ENCODE measurements at places on chromosomes 5 and 9.

- no peak for DNase-seq
Measured at GRCh38 chr9:106970219-106970975, 107.4 kb downstream of the ZNF462 start.

GRCh38 chr9:21684831-21685362, 117.5 kb upstream of the MTAP start:
- DNase-seq, result peak; percentile 28

DNA sequence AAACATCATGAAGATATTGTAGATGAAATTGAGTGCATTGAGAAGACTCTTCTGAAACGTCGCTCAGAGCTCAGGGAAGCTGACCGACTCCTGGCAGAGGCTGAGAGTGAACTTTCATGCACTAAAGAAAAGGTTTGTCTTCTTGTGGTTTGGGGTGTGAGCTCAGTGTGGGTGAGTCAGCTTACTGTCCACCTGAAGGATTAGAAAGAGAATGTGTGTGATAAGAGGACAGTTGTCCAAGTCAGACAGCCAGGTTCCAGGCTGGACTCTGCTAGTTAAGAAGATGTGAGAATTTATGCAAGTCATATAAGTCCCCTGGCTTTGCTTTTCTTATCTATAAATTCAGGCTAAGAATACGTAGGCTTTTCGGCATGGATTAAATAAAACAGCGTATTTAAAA, 46.9 kb downstream of the RAB14 start:
- DNase-seq, result no peak

GRCh38 chr5:96763026-96763425, 44.7 kb downstream of the ERAP1 start:
- DNase-seq, result no peak

- DNase-seq, result no peak
Measured at GRCh38 chr5:173786286-173787187, 101.6 kb upstream of the CPEB4 start.

DNA sequence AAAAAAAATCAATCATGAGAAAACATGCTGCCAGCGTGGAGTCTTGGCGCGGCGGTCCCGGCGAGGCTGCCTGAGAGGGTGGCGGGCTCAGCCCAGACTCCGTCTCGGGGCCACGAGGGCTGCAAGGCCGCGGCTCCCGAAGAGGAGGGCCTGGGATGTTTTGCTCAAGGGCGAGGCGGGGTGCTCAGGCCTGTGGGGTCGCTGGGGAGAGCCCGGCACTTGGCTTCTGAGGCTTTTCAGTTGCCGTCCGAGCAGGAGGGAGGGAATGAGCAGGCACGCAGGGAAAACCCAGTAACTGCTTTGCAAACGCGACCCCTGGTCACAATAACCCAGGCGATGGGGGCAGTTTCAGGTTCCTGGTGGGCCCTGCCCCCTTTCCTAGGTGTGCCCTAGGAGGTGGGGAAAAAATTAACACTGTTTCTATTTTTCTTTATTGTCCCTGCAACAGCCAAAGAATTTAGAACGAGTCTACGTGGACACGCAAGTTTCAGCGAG, 3.2 kb upstream of the IRX2 start:
- DNase-seq, result no peak

GRCh38 chr5:95628933-95629332, 9.0 kb downstream of the GPR150 start:
- no peak for DNase-seq

- peak; percentile 73 for DNase-seq
Measured at GRCh38 chr5:160363211-160363610, 7.2 kb downstream of the C1QTNF2 start.

DNA sequence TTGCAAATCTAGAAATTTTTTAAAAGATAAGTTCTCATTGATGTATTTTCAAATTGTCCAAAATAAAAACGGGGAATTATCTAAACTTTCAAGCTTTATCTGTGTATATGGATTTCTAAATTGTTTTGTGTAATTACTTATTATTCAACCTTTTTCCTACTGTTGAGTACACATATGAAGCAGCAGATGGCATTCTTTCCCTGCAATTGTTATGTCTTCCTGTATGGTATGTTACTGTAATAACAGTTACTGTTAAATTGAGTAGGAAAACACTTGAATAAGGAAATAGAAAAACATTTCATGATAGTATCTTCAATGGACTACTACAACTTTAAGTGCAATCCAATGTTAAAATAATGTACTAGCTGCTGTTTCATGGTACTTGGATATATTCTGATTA, 124.8 kb downstream of the RANBP17 start:
- DNase-seq, result no peak

DNA sequence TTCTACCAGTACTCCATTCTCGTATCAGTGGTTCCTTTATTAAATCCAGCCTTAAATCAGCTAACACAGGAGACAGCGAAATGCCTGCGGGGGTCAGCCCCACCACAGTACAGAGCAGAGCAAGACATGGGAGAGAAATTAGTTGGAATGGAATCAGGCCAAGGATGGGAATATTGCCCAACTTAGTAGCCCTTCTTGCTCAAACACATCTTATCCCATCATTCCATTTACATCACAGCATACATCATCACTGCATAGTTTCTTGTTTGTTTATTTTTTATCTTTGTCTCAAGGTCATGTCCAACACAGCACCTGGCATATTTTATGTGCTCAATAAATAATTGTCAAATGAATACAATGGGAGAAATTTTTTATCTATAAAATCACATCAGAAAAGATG, 34.3 kb upstream of the DAB2 start:
- no peak for DNase-seq

DNA sequence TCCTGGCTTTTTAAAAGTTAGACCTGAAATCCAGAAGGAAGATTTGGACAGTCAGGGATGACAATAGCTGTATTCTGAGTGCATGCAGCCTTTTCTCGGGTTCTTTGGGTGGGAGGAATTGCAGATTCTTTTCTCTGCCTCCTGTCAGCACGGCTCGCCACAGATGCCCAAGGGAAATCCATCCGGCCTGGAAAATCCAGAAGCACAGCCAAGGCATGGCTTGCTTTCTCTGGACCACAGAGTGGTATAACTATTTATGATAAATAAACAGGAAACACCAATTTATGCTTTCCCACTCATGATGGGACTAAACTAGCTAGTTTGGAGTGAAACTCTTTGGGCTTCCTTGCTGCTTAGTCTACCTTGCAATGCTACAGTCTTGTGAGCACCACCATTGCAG, 59.1 kb downstream of the C9orf152 start:
- peak; percentile 66 for DNase-seq

GRCh38 chr5:134582941-134583340, 49.7 kb downstream of the SAR1B start:
- DNase-seq, result peak; percentile 2

DNA sequence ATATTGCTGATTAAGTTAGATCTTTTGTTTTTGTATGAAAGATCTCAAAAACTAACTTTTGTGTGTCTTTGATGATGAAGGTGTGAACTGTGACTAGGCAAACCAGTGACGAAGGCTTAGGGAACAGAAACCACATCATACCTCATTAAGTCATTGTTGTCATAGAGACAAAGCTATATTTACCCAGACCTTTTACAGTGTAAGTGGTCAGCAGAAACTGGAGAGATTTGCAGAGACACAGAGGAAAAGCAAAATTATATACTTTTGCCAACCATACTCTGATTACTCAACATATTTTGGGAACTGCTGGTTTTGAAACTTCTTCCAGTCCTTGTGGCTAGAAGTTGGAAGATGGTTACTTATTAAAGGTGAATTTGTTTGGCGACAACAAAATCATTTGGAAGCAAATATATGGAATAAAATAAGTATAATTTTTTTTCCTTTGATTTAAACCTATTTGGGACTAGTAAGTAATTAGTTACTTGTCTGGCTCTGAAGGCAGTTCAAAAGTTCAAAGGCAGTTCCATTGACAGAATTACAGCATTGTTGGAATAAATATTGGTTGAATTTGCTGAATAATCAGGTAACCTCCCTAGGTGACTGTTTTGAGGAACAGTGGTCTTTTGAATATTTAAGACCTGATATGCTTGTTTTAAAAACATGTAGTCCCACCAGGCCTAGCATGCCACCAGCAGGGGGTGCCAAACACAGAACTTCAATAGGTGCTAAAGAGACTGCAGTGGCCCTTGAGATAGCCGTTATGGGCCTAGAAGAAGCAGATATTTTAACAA, 103.8 kb downstream of the RPS23 start:
- DNase-seq, result peak; percentile 36

DNA sequence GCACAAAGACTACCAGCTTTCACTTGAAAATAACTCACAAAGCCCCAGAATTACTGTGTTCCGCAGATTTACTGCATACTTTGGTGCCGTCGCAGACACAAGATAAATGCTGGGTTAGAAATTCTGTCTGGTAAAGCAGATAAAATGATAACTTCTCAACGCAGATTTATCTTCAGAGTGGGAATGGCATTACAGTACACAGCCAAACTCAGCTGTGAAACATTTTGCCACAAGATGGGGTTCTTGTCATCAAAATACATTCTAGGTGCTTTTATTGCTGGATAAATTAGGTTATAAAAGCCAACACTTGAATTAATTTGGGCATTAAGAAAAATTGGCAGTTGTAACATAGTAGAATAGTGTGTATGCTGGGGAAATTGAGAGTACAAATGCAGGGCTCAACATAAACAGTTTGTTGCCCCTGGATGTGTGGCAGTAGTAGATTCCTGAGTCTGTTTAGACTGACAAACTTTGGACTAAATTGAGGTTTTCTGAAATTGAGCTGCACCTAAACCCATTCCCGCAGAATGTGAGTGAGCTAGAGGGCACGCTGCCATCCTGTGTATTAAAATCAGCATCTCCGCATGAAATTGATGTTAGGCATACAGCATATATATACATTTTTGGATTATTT, 61.1 kb downstream of the LMNB1 start:
- DNase-seq, result no peak

GRCh38 chr9:114861922-114862605, 56.2 kb upstream of the TNFSF15 start:
- no peak for DNase-seq

Data from femur (tissue), 1 donor.